ENCODE measurements at places on chromosomes 7 and 10.

GRCh38 chr10:69091143-69091651, 3.3 kb downstream of the SRGN start:
- peaks cover 43% of the 10 kb centered on the region for H3K36me3 ChIP-seq
- no peak for DNase-seq

GRCh38 chr7:28955718-28956607, 2.2 kb downstream of the TRIL start:
- peaks cover 53% of the 10 kb centered on the region for H3K27me3 ChIP-seq
- H3K4me3 ChIP-seq: no peak overlapping the region
- H3K36me3 ChIP-seq: no peaks in the 10 kb centered on the region
- H3K27ac ChIP-seq: no peak overlapping the region
- no peak for DNase-seq

GRCh38 chr7:34026481-34027190, 121.3 kb downstream of the BMPER start:
- no peaks in the 10 kb centered on the region for H3K36me3 ChIP-seq
- no peak overlapping the region for H3K4me3 ChIP-seq
- no peaks in the 10 kb centered on the region for H3K4me1 ChIP-seq
- no peaks in the 10 kb centered on the region for H3K27me3 ChIP-seq

DNA sequence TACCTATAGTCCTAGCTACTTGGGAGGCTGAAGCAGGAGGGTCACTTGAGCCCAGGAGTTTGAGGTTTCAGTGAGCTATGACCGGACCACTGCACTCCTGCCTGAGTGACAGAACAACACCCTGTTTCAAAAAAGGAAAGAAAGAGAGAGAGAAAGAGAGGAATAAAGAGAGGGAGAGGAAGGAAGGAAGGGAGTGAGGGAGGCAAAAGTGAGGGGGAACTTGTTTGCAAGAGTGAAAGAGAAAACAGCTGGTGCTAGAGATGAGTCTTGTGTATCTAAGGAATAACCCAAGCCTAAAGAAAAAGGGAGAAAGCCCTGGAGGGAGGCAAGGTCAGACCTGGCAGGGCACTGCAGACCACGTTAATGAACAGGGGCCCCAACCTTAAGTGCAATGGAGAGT, 4.8 kb upstream of the NT5C2 start:
- peaks cover 2% of the 10 kb centered on the region for H3K36me3 ChIP-seq
- H3K4me1 ChIP-seq: peaks cover 32% of the 10 kb centered on the region
- H3K27ac ChIP-seq: no peak overlapping the region
- peaks cover 1% of the 10 kb centered on the region for H3K27me3 ChIP-seq
- no peak overlapping the region for H3K4me3 ChIP-seq

DNA sequence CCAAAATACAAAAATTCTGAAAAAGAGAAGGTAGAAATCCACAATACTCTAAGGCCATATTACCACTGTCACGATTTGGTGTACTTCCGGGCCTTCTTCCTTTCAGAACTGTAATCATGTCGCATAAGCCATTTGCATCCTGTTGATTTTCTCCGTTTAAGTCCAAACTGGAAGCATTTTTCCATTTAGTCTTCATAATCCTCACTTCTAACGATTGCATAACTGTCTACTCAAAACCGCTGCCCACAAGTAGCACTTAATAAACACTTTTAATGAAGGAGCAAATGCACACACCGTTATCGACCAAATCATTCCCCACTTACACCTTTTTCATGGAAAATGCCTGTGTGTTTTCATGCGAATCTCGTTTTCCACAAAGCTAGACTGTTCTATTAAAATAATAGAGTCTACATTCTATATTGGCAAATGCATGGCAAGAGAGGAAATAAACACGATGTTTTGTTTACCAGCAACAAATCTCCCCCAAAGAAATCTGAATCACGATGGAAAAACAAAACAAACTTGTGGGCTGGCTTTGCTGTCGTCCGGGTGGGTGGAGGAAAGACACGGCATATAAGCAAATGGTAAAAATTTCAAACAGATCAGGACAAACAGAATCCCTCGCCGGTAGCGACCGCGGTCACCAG, 1.0 kb downstream of the ATE1 start:
- H3K4me3 ChIP-seq: peak overlapping the region; percentile 91
- peak; percentile 12 for DNase-seq
- peaks cover 19% of the 10 kb centered on the region for H3K4me1 ChIP-seq
- no peaks in the 10 kb centered on the region for H3K27me3 ChIP-seq
- peaks cover 16% of the 10 kb centered on the region for H3K36me3 ChIP-seq

- DNase-seq: no peak
- peaks cover 2% of the 10 kb centered on the region for H3K27me3 ChIP-seq
- H3K36me3 ChIP-seq: no peaks in the 10 kb centered on the region
- no peak overlapping the region for H3K27ac ChIP-seq
- no peaks in the 10 kb centered on the region for H3K4me1 ChIP-seq
- no peak overlapping the region for H3K4me3 ChIP-seq
These were observed 58.3 kb upstream of the FAM20C start for GRCh38 chr7:134029-134428.

DNA sequence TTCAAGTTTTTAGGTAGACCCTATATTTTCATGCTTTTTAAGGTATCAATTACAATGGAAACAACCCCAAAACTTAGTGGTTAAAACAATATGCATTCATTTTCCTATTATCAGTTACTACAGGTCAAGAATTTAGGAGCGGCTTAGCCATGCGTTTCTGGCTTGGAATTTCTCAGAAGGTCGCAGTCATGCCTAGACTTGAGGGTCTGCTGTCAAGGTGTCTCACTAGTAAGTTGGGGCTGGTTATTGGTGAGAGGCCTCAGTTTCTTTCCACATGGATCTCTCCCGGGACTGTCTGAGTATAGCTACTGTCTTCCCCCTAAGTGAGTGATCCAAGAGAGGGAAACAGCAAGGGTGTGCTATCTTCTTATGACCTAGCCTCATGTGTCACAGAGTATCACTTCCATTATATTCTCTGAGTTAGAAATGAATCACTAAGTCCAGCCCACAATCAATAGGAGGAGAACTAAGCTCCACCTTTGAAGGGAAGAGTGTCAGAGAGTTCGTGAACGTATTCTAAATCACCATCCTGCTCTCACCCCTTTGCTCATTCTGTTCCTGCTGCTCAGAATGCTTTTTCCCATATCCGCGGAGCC, 80.5 kb downstream of the RTKN2 start:
- no peaks in the 10 kb centered on the region for H3K27me3 ChIP-seq
- H3K4me1 ChIP-seq: peaks cover 59% of the 10 kb centered on the region
- H3K36me3 ChIP-seq: peaks cover 20% of the 10 kb centered on the region
- no peak for DNase-seq
- H3K27ac ChIP-seq: peak overlapping the region; percentile 92
- H3K4me3 ChIP-seq: no peak overlapping the region

GRCh38 chr7:107463139-107464078, 6.4 kb upstream of the GPR22 start:
- H3K27ac ChIP-seq: no peak overlapping the region
- H3K4me1 ChIP-seq: no peaks in the 10 kb centered on the region

DNA sequence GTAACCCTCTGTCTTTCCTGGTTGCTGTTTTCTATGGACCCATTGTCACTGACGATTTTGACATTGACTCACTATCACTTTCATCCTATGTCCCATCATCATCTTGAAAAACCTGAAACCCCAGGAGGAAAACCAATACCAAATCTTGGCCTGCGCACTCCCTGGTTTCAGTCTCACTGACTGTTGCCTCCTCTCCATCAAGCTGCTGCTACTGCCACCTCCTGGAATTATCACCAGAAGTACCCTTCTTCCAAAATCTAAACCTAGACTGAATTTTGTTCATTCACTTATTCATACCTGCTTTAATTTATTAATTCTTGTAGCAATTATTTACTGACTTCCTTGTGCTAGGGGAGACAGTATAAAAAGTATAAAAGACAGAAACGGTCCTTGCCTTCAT, 44.5 kb upstream of the ACBD5 start:
- H3K4me1 ChIP-seq: peaks cover 7% of the 10 kb centered on the region
- H3K27ac ChIP-seq: no peak overlapping the region
- no peak overlapping the region for H3K4me3 ChIP-seq
- H3K36me3 ChIP-seq: no peaks in the 10 kb centered on the region

GRCh38 chr7:45511721-45512597, 62.2 kb upstream of the ADCY1 start:
- no peak for DNase-seq
- no peaks in the 10 kb centered on the region for H3K27me3 ChIP-seq
- H3K4me3 ChIP-seq: no peak overlapping the region
- no peak overlapping the region for H3K27ac ChIP-seq

DNA sequence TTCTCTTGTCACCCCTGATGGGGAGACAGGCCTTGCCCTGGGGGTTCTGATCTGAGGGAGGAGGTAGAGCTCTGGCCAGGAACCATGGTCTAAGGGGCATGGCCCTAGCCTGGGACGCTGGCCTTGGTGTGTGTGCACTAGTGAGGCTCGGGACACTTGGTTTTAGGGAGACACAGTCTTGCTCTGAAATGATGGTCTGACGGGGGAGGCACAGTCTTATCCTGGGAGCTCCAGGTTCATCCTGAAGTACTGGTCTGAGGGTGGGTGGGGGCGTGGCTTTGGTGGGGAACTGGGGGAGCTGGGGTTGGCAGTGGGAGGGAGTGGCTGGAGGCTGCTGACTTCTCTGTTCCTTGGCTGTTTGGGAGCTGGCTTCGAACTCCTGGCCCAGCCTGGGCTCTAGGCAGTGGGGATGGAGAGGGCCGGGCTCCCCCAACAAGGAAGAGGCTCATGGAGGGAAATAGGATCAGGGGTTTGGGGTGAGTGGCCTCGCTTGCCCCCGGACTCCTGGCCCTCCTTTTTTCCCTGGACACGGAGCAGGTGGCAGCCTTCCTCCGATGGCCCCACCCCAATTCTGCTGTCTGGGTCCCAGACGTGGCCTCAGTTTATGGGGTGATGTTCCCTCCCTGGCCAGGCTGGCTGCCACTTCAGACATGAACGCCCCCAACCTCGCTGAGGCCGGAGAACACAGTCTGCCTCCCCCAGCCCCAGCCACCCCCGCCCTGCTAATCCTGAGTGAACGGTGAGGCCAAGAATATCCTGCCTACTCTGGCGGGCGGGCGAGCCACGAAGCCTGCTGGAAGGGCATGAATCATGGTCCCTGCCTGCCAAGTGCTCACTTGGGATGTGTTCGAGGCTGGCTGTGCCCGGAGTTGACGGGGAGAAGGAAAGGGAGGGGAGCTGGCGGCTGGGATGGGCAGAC, 43.5 kb downstream of the TMEM270 start:
- H3K36me3 ChIP-seq: no peaks in the 10 kb centered on the region
- no peak overlapping the region for H3K4me3 ChIP-seq
- no peak for DNase-seq
- H3K27me3 ChIP-seq: peaks cover 1% of the 10 kb centered on the region
- H3K27ac ChIP-seq: no peak overlapping the region

DNA sequence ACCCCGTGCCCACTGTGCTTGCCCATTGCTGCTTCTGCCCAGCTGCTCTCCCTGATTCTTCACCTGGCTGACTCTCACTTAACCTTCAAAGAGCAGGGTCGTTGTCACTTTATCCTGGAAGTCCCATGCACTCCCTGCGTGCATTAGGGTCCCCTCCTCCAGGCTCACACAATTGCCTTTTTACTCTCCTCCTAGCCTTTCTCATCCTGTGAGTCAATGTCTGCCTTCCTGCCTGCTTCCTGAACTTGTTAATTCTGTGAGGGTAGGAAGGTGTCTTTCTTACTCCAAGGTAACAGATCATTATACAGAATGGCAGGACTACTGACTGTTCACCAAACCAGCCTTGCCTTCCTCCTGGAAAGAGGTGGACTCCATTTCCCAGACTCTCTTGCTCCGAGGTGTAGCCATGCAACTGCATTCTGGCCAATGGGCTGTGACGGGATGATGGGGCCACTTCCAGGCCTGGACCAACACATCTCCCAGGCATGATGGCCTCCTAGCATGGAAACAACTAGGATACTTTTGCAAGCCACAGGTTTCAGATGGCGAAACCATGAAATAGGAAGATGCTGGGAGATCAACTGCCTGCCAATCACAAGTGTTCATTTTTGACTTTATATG, 54.7 kb downstream of the ARHGAP22 start:
- H3K27ac ChIP-seq: no peak overlapping the region
- no peaks in the 10 kb centered on the region for H3K27me3 ChIP-seq
- H3K4me3 ChIP-seq: no peak overlapping the region
- H3K36me3 ChIP-seq: no peaks in the 10 kb centered on the region
- no peak for DNase-seq
- H3K4me1 ChIP-seq: no peaks in the 10 kb centered on the region

DNA sequence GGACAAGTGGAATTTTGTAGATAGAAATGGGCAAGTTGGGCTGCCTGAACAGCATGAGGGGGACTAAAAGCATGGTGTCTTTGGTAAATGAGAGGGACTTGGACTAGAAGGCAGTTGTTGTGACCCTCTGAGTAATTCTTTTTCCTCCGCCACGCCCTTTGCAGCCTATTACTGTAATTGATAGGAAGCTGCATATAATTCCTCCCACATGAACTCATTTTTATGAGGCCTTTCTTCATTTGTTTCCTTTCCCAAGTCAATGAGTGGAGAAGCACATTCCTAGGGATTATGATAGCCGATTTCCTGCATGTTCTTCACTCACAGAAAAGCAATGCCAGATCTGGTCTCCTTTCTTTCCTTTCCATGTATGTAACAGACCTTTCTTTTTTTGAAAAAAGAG, 27.7 kb downstream of the ZSCAN25 start:
- H3K4me1 ChIP-seq: peaks cover 16% of the 10 kb centered on the region
- no peak overlapping the region for H3K4me3 ChIP-seq
- peaks cover 48% of the 10 kb centered on the region for H3K36me3 ChIP-seq
- H3K27ac ChIP-seq: no peak overlapping the region

GRCh38 chr10:22837351-22837750, 90.5 kb upstream of the ARMC3 start:
- H3K36me3 ChIP-seq: no peaks in the 10 kb centered on the region
- no peak overlapping the region for H3K27ac ChIP-seq
- no peak overlapping the region for H3K4me3 ChIP-seq
- no peaks in the 10 kb centered on the region for H3K27me3 ChIP-seq
- H3K4me1 ChIP-seq: no peaks in the 10 kb centered on the region

DNA sequence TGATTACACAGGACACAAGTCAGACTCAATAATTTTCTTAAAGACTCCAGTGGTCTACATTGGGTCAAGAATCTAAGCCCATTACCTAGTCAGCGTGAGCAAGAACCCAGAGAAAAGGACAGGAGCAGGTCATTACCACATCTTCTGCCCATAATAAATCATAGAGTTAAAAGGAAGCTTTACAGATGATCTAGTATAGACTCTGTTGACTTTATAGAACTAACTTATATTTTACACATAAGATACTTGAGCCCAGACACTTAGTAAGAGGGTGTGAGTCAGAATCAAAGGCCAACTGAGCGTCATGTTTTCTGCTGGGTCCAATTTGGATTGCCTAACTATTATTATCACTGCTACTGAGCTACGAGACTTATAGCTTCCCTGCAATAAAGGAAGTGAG, 206.1 kb upstream of the NPSR1 start:
- H3K27ac ChIP-seq: no peak overlapping the region
- no peak overlapping the region for H3K4me3 ChIP-seq
- H3K27me3 ChIP-seq: no peaks in the 10 kb centered on the region
- DNase-seq: no peak
- H3K36me3 ChIP-seq: no peaks in the 10 kb centered on the region
- no peaks in the 10 kb centered on the region for H3K4me1 ChIP-seq

- no peak overlapping the region for H3K4me3 ChIP-seq
- DNase-seq: no peak
- H3K4me1 ChIP-seq: peaks cover 9% of the 10 kb centered on the region
- no peaks in the 10 kb centered on the region for H3K36me3 ChIP-seq
These were observed 187.8 kb downstream of the SDK1 start for GRCh38 chr7:3488829-3489228.

- H3K36me3 ChIP-seq: no peaks in the 10 kb centered on the region
- H3K4me1 ChIP-seq: no peaks in the 10 kb centered on the region
- H3K4me3 ChIP-seq: no peak overlapping the region
- no peak overlapping the region for H3K27ac ChIP-seq
These were observed 512.4 kb downstream of the TNS3 start for GRCh38 chr7:47069385-47070076.

All from activated T-helper 1 cell treated with anti-CD3 and anti-CD28 coated beads, Interleukin-12 subunit alpha, Interleukin-12 subunit beta, Interleukin-2, Interleukin-4 antibody, amounts not matched to agents 30 ng/mL and 10 ng/mL and 1 ng/mL, durations not matched to agents 14 hours and 24 hours and 36 hours (primary cell).